ENCODE measurements at places on chromosomes 11 and 22.
A peak's percentile ranks its signal among the peaks of the same experiment; 100 is the strongest.

GRCh38 chr11:84558085-84558905, 1068.8 kb downstream of the DLG2 start:
- DNase-seq, result peak; percentile 36

- DNase-seq, result no peak
Measured at GRCh38 chr11:41246399-41246745, 213.1 kb downstream of the LRRC4C start.

GRCh38 chr11:35363854-35364780, 55.2 kb downstream of the SLC1A2 start:
- DNase-seq, result peak; percentile 96

GRCh38 chr11:3184732-3185347, 19.7 kb upstream of the OSBPL5 start:
- DNase-seq, result no peak

DNA sequence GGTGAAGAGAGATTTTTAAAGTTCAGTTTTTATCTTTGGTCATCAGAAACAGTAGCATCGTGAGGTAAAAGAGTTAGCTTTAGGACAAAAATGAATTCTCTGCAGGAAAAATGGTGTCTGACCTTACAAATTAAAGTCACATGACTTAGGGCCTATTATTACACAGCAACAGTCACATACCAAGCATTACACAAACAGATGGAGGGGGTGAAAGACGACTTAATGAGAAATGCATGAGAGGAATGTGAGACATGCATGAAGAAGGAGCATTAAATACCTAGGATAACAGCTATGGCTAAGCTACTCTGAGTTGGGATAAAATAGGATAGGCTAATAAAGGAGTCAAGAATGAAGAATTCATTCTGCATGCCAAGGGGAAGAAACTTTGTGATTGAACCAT, 77.5 kb downstream of the BLID start:
- DNase-seq, result peak; percentile 79

GRCh38 chr22:35376728-35377472, 4.0 kb upstream of the HMOX1 start:
- DNase-seq, result peak; percentile 99

- peak; percentile 52 for DNase-seq
Measured at GRCh38 chr11:104907521-104908185, 9.4 kb upstream of the CASP12 start.

DNA sequence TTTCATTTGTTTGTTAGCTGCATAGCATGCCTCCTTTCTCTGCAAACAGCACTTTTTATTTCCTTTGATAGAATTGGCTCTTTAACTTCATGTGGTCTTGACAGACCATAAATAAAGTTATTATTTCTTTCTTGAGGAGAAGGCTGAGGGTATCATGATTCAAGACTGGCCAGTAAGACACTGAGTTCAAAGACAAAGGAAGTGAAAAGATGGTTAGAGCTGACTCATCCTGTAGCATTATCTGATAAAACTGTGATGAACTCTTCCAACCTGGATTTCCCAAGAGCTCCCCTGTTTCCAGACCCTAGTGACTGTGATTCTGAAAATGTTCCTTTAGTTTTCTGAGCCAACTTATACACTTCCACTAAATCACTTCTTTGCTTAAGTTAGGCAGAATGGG, 179.3 kb upstream of the FAT3 start:
- DNase-seq, result no peak

- no peak for DNase-seq
Measured at GRCh38 chr11:122391049-122391448, 264.5 kb upstream of the UBASH3B start.

DNA sequence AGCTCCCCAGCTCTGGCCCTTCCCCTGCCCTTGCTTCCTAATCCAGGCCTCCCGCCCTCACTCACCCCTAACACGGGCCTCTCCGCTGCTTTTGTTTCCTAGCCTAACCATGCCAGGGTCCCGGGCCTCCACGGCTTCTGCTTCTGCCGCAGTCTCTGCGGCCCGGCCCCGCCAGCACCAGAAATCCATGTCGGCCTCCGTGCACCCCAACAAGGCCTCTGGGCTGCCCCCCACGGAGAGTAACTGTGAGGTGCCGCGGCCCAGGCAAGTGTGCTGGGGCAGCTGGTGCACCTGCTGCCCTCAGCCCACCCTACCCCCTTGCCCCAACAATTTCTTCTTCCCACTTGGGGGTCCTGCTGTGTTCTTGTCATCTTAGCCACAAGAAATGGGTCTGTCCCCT, 13.1 kb downstream of the RCOR2 start:
- no peak for DNase-seq

DNA sequence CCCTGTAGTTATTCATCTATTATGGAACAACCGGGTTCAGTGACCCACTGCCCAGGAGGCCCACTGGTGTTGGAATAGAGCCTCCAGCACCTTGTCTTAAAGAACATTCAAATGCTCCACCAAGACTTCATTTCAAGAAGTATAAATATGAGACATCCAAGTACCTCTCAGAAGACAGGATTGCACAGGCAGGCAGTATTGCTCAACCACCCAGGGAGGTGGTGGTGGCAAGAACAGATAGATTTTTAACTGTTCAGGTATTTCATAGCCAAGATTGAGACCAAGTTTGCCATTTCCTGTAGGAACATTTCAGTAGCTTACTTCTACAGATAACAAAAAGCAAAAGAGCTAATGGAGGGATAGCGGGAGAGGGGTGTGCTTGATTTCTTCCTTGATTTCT, 78.7 kb downstream of the COMMD9 start:
- DNase-seq, result no peak

- no peak for DNase-seq
Measured at GRCh38 chr11:133047036-133047770, 485.1 kb downstream of the OPCML start.

GRCh38 chr11:128576555-128576954, 10.8 kb downstream of the ETS1 start:
- no peak for DNase-seq

- DNase-seq, result no peak
Measured at GRCh38 chr11:82791779-82792178, 58.1 kb upstream of the FAM181B start.

DNA sequence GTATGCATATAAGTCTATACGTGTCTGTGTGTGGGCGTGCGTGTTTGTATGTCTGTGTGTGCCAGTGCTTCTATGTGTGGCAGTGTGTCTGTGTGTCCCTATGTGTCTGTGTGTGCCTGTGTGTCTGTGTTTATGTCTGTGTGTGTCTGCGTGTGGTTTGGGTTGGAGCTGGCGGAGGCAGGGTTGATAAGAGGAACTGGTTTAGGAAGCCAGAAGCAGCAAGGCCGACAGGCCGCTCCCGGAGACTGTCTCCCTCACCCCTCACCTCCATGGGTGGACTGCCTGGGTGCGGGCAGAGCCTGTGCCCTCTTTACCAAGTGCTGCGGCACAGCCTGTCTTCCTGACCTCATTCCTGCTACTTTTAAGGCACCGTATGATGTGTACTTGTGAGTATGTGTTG, 327.1 kb upstream of the B3GAT1 start:
- DNase-seq, result no peak

DNA sequence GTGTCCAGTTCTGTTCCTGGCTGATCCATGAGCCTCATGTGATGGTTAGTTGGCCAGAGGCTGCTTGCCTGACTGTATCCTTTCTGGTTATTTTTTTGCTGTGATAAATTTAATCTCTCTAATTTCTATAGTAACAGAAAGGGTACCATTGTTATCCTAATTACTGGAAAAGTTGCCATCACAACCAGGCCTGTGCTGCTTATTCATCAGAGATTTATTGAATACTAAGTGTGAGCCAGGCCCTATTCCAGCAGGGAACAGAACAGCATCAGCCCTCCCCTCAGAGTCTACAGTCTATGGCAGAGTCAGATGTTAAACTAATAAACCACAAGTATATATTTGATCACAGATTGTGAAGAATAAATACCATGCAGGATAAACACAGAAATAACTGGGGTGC, 86.8 kb downstream of the DEPDC5 start:
- DNase-seq, result no peak

- DNase-seq, result no peak
Measured at GRCh38 chr11:28274216-28274615, 166.0 kb downstream of the METTL15 start.

DNA sequence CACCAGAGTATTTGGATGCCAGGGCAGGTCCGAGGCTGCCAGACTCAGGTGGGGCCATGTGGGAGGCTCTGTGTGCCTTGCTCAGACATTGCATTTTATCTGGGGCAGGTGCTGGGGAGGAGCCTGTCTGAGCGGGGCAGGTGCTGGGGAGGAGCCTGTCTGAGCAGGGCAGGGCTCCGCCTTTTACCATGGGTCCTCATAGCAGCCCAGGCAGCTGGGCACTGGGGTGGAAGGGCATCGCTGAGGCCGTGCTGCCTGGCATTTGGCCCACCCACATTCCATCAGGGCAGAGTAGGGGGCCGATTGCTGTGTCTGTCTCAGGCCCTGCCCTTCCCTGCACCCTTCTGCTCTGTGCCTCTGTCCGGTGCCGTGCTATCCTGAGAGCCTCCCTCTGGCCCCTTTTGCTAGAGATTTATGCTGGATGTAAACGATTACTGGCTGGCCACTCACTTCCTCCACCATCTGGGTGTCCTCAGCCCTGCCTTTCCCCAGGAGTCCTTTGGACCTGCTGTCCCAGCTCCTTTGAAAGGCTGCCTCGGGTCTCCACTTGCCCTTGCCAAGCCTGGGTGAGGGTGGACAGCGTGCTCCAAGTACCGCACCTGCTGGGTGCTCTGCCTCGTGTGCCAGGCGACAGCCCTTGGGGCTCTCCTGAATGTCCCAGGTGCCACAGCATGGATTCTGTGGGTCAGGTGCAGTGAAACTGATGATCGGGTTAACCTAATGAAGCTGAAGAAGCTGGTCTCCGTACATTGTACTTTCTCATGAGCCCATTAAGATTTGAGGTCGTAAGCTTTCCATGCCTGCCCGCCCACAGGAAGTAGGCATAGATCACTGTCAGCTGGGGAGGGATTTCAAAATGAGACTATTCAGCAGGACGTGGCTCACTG, 281.6 kb downstream of the TBC1D22A start:
- no peak for DNase-seq

GRCh38 chr11:6635082-6635932, 16.1 kb upstream of the TPP1 start:
- DNase-seq, result no peak

GRCh38 chr11:124727474-124727873, 12.3 kb upstream of the NRGN start:
- DNase-seq, result no peak

GRCh38 chr22:41215926-41216325, 10.8 kb downstream of the L3MBTL2 start:
- no peak for DNase-seq

DNA sequence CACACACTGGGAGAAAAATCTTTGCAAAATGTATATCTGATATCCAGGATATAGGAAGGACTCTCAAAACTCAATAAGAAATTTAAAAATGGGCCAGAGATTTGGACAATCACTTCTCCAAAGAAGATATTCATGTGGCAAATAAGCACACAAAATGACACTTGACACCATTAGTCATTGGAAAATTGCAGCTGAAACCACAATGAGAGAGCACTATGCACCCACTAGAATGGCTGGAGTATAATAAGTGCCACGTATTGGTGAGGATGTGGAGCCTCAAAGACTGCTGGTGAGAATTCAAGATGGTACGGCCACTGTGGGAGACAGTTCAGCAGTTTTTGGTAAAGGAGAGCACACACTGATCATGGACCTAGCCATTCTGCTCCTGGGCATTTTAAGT, 12.8 kb upstream of the OSBPL5 start:
- DNase-seq, result peak; percentile 27

- no peak for DNase-seq
Measured at GRCh38 chr22:45496451-45496941, 6.2 kb upstream of the FBLN1 start.

DNA sequence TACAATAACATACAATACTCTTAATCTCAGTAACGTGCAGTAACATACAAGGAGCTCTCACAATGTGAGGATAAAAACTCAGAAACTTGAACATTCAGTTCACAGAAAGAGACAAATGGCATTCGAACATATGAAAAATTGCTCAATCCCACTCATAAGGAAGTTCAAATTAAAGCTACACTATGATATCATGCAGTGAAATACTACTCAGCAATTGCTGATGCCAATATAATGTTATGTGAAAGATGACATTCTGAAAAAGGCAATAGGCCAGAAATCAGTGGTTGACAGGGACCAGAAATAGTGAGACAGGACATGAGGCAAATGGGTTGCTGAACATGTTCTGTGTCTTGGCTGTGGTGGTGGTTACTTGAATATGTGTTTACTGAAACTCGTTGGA, 33.7 kb upstream of the PITPNB start:
- peak; percentile 33 for DNase-seq

- DNase-seq, result peak; percentile 17
Measured at GRCh38 chr22:43811777-43812148, 342 bp downstream of the EFCAB6 start.

DNA sequence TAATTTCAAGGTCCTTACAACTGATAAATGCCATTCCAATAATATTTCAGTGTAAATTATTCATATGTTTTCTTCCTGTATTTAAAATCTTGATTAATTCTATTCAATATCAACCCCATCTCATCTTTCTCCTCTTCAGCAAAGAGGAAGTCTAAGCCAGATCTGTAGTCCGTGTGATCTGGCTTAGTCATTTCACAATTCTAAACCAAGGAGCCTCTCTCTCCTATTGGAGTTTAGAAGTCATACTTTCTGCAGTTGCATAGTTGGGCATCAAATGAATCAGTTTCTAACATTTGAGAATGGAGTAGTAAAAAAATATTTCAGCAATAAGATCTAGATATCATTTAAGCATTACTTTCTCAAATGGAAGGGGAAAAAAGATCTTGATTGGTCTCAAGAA, 354.9 kb downstream of the JRKL start:
- peak; percentile 10 for DNase-seq

DNA sequence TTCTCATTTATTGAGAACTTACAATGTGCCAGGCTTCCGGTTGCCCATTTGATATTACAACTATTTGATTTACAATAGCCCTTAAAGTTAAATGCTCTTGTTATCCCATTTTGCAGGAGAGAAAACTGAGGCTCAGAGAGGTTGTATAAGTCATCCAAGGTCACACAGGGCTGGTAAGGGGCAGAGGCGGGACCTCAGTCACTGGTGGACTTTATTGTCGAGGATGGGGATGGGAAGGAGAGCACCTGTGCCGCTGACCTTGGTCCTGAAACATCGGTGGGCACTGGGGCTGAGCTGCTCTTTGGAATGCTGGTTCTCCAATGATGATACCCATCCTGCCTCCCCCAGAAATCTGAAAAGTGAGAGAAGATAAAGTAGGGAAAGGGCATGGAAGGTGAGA, 265.4 kb downstream of the MIAT start:
- DNase-seq, result no peak

DNA sequence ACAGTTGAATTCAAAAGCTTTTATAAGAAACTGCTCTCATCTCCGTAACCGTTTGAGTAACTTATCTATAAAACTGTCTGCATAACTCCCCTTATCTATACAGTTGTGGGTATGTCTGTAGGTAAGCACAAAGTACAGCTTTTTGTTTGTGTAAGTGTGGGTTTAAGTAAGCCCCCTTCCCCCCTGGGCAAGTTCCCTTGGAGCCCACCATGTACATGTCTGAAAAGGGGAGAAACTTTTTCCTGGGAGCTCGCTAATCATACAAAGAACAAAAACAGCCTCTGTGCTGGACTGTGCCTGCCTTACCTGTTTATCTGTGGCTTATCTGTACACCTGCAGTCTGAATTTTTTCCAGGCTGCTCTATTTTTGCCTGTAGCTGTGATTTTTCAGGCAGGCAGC, 36.3 kb upstream of the TMEM45B start:
- no peak for DNase-seq

GRCh38 chr22:18056807-18057474, 20.8 kb upstream of the PEX26 start:
- no peak for DNase-seq

- no peak for DNase-seq
Measured at GRCh38 chr11:69978841-69979614, 99.1 kb upstream of the ANO1 start.

GRCh38 chr11:86596861-86597586, 75.4 kb downstream of the ME3 start:
- no peak for DNase-seq

GRCh38 chr11:65493367-65494176, 5.3 kb upstream of the MALAT1 start:
- DNase-seq, result peak; percentile 93
